Mesenchymal stem cell (in vitro differentiated cells and primary cell): ENCODE measurements at places on chromosomes 5 and 9.

GRCh38 chr9:91452844-91453243, 29.2 kb upstream of the NFIL3 start:
- H3K27me3 ChIP-seq = no peaks in the 10 kb centered on the region
- DNase-seq = no peak
- no peaks in the 10 kb centered on the region for H3K36me3 ChIP-seq
- no peak overlapping the region for H3K4me3 ChIP-seq
- no peaks in the 10 kb centered on the region for H3K4me1 ChIP-seq
- no peak overlapping the region for H3K27ac ChIP-seq

DNA sequence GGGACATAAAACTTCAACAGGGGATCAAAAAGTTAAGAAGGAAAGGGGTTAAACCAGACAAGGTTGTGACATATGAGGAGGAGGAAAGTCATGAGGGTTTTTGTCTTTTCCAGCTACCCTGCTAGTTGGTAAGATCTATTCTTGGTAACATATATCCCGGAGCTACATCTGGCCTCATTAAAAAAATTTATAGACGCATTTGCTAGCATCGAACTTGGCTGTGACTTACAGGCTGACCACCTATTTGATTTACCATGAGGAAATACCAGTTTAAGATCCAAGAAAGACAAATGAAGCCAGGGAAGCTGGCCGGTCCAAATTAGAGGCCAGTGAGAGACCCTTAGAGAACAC, 87.6 kb upstream of the NIPAL4 start:
- peak overlapping the region; percentile 4 for H3K27ac ChIP-seq
- H3K36me3 ChIP-seq = no peaks in the 10 kb centered on the region
- H3K4me1 ChIP-seq = peaks cover 9% of the 10 kb centered on the region

- peaks cover 5% of the 10 kb centered on the region for H3K4me1 ChIP-seq
- DNase-seq = no peak
- H3K4me3 ChIP-seq = peak overlapping the region; percentile 91
- H3K27me3 ChIP-seq = no peaks in the 10 kb centered on the region
These were observed 434 bp upstream of the FSD1L start for GRCh38 chr9:105447386-105447813.

DNA sequence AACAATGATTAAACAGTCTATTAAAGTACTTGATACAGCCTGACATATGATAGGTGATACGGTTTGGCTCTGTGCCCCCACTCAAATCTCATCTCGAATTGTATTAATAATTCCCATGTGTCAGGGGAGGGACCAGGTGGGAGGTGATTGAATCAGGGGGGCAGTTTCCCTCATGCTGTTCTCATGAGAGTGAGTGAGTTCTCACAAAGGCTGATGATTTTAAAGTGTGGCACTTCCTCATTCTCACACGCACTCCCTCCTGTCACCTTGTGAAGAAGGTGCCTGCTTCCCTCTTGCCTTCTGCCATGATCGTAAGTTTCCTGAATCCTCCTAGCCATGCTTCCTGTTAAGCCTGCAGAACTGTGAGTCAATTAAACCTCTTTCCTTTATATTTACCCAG, 40.1 kb upstream of the TARS1 start:
- no peak overlapping the region for H3K27ac ChIP-seq
- H3K4me1 ChIP-seq = no peaks in the 10 kb centered on the region
- no peak for DNase-seq
- H3K4me3 ChIP-seq = no peak overlapping the region

DNA sequence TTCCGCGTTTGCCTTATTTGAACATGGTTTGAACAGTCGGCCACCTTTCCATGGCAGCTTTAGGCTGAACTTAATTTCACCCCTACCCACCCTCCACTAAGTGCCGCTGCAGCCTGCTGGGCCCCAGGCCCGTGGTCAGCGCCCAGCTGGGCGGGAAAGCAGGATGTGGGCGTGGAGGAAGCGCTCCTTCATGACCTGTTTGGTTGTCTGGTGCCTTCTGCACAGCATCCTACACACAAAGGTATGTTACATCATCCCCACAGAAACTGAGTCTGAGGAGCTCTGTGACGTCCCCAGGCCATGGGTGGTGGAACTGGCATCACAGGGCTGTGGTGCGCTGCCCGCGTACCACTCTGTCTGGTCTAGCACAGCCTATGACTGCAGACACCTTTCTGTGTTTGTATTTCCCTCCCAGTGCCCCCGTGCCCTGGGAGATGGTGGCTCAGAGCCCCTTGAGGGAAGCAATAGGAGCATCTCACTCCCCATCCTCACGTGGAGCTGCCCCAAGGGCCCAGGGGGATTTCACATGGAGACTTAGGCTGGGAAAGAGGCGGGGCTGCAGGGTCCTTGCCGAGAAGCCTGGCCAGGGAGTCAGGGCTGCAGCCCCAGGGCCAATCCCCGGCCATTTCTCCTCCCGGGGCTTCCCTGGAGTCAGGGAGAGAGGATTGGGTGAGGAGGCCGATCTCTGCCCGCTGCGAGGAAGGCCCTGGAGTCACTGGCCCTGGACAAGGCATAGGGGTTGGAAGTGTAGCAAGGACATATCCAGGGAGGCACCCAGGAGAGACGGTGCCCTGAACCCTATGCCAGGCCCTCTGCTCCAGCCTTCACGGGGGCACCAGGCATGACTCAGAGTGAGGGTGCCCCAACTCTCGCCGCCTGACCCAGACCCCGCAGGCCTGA, 37.5 kb upstream of the SUSD3 start:
- no peak overlapping the region for H3K4me3 ChIP-seq
- no peaks in the 10 kb centered on the region for H3K4me1 ChIP-seq
- peaks cover 9% of the 10 kb centered on the region for H3K27me3 ChIP-seq
- H3K36me3 ChIP-seq = no peaks in the 10 kb centered on the region
- H3K27ac ChIP-seq = no peak overlapping the region

DNA sequence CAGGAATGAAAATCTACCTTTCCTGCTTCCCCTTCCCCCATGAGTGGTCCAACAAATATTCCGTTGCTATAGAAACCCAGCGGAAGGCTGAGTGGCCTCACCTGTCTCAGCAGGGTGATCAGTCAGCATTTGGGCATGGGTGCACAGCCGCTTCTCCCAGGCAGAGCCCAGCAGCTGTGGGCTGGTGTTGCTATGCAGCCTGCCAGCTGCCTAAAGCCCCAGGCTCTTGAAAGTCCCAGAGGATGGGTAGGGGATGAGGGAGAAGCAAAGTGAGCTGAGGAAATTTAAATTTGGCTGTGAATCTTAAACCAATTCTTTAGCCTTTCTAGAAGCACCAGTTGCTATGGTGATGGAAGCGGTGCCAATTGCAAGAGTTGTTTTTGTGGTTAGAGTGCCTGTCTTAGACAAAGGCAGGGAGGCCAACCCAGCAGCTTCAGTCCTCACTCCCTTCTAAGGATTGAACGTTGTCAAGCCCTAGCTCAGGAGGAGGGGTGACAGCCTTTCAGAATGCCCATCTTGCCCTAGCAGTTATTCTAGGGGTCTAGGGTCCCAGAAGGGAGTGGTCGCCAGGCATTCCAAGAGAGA, 151.5 kb upstream of the PITX1 start:
- H3K4me3 ChIP-seq = no peak overlapping the region
- no peaks in the 10 kb centered on the region for H3K27me3 ChIP-seq
- H3K4me1 ChIP-seq = no peaks in the 10 kb centered on the region
- no peak overlapping the region for H3K27ac ChIP-seq
- no peaks in the 10 kb centered on the region for H3K36me3 ChIP-seq

GRCh38 chr5:19853616-19854240, 134.3 kb downstream of the CDH18 start:
- no peaks in the 10 kb centered on the region for H3K36me3 ChIP-seq
- no peak overlapping the region for H3K27ac ChIP-seq
- peak; percentile 59 for DNase-seq
- H3K4me1 ChIP-seq = no peaks in the 10 kb centered on the region
- no peaks in the 10 kb centered on the region for H3K27me3 ChIP-seq
